Amniotic stem cell (primary cell): ENCODE measurements at places on chromosomes 1 and 21.

DNA sequence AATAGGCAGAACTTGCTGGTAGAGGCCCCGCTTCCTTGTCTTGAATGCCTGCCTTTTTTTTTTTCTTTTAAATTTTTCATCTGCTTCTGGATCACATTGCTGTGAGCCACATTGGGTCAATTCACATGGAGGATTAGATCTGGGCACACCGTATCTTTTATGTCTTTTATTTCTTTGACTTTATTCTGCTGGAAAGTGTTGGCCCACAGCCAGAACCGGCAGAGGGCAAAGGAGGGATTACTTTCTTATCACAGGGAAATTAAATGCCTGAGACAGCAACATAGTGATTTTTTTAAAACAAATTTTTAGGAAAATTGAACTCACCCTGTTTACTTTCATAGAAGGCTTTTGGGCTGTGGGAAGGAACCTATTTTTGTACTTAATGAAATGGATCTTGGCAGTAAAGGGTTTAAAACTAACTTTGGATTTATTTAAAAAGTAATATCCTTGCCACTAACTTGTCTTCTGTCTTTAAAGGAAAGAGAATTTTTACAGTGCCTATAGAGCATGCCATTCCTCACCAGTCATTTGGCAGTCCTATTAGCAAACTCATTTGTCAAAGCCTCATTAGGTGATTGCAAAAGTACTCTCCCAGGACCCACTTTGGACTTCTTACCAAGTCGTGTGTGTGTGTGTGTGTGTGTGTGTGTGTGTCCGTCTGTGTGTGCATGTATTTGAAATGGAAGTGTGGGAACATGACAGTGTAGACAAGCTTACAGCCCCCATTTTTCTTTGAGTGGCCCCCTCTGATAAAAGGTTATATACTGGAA is 68.4 kb downstream of the ST6GALNAC3 start:
- no peak for DNase-seq

DNA sequence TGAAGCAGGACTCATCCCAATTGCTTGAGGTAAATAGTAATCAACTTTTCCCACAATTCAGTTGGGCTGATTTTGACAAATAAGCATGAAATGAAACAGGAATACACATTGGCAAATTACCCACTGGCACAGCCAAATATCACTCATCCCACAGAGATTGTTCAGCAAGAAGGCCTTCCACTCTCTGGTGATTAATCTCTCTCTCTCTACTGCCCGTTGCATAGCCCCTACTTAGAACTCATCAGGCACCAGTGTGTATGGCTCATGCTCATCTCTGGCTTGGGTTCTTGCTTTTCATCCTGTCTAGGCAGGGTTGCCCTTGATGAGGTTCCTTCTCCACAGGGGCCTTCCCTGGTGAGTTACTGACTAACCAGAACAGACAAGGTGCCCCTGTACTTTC is 1.1 kb downstream of the BSDC1 start:
- DNase-seq = no peak

DNA sequence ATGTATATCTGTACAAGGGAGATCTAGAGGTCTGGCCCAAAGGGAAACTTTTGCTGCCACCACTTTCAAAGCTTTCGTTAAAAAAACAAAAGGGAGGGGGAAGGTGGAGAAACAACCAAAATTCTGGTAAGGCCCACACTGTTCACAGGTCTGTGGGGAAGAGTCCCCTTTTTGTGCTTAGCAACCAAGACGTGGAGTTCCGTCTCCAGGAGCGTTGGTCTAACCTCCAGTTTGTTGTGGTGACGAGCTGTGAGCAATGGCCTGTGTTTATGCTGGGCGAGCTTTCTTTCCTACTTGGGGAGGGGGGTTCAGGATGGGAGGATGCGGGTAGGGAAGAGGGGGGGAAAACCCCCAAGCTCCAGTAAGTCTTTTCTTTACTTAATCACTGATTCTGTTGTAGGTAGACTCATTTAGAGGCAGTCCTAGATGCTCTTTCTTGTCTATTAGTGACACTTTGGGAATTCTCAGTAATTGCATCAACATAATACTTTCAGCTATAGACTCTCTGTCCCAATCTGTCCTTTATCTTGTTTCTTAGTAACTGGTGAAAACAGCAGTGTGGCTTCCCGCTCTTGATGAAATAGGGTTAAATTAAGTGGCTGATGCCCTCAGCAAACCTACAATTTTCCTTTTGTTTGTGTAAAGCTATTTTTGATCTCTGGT is 1.5 kb downstream of the HIPK1 start:
- DNase-seq = peak; percentile 31

- no peak for DNase-seq
These were observed 15.1 kb downstream of the ERRFI1 start for GRCh38 chr1:8011016-8011415.

GRCh38 chr21:44440241-44441040 is 14.9 kb upstream of the LRRC3 start:
- no peak for DNase-seq

DNA sequence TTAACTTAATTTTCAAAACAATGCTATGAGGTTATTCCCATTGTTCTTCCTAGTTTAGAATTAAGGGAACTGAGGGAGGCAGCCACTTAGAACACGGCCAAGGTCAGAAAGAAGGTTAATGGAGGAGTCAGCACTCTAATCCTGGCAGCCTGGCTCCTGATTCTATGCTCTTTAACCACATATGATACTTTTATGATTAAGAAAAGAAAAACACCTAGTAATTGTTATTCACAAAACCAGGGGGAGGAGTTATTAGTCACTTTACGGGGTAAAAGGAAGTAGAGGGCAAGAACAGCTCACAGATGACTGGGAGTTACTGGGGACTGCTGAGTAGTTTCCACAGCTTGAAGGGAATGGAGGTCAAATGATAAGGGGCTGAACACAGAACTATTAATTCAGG is 38.6 kb downstream of the GADD45A start:
- DNase-seq = no peak

- no peak for DNase-seq
These were observed 169.8 kb upstream of the FOXD3 start for GRCh38 chr1:63152572-63152971.

DNA sequence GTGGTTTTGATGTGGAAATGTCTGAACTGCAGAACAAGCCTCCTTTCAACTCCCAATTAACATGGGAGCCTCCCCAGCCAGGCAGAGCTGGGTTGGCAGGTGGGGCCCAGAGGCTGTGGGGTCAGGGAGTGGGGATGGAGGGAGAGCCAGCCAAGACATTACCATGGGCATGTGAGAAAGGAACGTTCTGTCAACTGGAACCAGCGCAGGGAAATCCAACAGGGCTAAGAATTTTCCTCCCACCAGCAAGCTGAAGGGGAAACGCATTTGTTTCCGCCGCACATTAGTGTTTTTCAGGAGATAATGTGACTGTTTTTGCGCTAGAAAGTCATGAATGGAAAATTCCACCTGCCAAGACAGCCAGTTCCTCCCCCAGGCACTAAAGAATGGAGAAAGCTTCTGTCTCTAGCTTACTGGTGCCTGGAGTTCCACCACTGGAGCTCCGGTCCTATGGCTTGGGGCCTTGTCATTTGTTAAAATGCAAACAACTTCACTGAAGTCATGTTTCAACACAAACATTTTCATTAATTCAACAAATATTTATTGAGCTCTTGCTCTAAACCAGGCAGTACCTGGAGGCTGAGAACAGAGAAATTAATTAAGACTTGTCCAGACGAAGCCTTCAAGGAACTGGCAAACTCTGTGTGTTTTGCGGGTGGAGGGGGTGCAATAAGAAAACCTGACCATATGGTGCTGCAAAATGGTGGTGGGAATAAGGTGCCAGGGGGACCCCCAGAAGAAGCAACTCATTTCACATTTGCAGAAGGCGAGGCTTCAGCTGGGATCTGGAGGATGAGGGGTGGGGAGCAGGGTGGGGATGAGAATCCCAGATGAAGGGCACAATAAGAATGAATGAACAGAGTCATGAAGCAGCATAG is 305.1 kb downstream of the MATN1 start:
- no peak for DNase-seq

DNA sequence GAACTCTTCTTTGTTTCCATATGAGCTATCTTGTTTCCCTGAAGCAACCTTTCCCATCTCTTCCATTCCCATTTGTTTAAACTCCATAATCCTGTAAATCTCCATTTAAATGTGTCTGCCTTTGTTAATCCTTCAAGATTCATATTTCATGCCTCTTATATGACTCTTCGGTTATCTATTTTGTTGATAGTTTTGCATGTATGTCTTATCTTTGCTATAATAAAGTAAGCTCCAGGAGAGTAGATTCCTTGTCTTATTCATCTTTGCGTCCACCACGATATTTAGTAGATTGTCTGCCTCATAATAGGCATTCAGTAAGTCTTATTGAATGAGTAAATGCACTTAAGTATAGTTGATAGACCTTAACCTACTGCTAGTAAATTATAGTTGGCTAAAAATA is 18.4 kb downstream of the CLIC4 start:
- no peak for DNase-seq
